ENCODE measurements at places on chromosomes 11 and 22.

DNA sequence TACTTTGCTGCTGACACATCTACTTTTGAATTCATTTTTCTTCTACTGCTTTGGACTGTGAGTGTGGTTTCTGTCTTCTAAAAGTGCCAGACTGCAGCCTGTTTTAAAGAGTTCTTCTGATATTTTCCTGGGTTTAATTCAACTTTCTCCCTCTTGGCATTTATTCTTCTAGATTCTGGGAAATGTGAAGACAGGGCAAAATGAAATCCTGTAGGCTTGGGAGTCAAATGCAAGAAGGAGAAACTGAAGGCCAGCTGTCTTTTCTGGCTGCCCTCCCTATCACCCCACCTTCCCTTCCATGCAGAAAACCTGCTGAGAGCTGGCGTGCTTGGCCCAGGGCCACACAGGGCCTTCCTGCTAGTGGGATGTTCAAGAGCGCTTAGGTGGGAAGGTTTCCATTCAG, 7.6 kb downstream of the ZNF70 start:
- no peak for DNase-seq

DNA sequence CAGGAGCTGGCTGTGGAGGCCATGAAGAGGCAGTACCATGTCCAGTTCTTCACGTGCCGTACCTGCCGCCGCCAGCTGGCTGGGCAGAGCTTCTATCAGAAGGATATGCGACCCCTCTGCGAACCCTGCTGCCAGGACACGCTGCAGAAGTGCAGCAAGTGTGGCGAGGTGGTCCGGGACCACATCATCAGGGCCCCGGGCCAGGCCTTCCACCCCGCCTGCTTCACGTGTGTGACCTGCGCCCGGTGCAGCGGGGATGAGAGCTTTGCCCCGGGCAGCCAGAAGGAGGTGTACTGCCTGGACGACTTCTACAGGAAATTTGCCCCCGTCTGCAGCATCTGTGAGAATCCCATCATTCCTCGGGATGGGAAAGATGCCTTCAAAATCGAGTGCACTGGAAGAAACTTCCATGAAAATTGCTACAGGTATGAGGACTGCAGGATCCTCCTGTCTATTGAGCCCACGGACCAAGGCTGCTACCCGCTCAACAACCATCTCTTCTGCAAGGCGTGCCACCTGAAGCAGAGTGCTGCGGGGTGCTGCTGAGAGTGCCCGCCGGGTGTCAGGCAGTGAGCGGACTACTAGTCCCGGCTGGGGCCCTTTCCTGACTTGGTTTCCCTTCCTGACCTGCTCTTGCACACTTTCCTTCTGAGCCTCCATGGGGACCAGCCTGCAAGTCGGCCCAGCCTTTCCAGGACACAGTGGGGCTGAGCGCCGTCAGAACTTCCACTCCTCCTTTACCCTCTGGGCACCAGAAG, 22.0 kb upstream of the PHF21A start:
- no peak for DNase-seq

GRCh38 chr11:62137276-62137861, 13.6 kb downstream of the INCENP start:
- no peak for DNase-seq

DNA sequence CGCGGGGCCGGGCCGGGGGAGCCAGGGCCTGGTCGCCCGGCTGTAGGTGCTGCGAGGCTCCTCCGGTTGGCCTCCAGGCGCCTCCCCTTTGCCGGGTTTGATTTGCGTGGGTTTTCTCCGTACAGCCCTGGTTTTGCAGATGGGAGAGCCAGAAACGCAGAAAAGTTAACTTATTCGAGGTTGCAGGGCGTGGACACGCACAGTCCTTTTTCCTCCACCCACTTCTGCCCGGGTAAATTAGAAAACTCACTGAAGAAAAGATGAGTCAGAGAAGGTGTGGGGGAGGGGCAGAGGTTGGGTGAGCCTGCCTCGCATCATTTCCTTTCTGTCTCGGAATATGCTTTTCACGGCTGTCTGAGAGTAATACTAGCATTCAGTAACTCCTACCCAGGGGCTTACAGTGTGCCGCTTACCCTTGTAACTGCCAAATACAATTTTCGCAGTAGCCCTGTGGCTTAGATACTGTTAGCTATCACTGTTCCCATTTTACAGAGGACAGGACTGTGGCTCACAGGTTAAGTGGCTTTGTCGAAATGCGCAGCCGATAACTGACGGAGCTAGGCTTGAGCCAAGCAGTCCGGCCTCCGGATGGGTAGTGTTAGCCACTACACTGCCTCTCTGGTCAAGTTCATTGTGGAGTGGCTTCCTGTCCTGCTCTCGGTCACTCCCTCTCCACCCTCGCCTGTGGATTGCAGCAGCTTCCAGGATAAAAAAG, 812 bp downstream of the FADD start:
- peak; percentile 42 for DNase-seq

DNA sequence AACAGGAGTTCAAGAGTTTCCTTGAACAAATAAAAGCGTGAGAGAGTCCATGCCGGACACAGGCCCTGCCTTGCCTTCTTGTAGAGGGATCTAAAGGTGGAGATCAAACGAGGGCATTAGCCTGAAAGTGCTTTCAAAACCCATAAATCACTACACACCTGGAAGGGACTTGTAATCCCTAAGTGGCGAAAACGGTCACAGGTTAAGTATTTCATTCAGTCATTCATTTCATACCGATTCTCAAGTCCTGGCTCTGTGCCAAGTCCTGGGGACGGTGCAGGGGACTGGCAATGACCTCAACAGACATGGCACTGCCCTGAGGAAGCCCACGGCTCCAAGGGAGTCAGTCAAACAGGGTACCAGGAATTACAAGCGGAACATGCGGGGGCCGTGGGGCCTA, 26.6 kb downstream of the ELFN2 start:
- no peak for DNase-seq

GRCh38 chr22:27603800-27604144, 197.8 kb downstream of the MN1 start:
- DNase-seq, result no peak

GRCh38 chr22:41856469-41856868, 23.6 kb downstream of the SREBF2 start:
- DNase-seq, result no peak

- peak; percentile 24 for DNase-seq
Measured at GRCh38 chr11:133955945-133956421, 785 bp downstream of the IGSF9B start.

DNA sequence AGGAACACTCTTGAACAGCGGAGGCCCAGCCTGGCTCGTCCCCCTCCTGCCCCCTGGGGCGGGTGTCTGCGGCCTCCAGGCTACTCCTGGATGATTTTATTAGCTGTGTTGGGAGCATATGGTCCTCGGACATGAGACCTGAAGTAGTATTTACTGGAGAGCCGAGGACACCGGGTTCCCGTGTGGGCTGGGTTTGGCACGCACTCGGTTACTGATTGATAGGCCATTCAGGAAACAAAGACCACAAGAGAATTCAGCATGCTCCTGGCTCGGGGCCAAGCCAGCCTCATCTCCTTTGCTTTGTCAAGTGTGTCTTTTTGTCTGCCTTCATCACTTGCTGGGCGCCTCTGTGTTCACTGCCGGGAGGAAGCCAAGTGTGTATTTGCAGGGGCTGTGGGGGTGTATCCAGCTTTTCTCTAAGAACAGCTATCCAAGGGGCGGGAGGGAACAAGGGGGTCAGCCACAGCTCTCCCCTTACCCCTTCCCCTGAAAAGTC, 9.7 kb downstream of the FXYD2 start:
- peak; percentile 90 for DNase-seq

- DNase-seq, result no peak
Measured at GRCh38 chr22:27875951-27876350, 43.1 kb downstream of the PITPNB start.

DNA sequence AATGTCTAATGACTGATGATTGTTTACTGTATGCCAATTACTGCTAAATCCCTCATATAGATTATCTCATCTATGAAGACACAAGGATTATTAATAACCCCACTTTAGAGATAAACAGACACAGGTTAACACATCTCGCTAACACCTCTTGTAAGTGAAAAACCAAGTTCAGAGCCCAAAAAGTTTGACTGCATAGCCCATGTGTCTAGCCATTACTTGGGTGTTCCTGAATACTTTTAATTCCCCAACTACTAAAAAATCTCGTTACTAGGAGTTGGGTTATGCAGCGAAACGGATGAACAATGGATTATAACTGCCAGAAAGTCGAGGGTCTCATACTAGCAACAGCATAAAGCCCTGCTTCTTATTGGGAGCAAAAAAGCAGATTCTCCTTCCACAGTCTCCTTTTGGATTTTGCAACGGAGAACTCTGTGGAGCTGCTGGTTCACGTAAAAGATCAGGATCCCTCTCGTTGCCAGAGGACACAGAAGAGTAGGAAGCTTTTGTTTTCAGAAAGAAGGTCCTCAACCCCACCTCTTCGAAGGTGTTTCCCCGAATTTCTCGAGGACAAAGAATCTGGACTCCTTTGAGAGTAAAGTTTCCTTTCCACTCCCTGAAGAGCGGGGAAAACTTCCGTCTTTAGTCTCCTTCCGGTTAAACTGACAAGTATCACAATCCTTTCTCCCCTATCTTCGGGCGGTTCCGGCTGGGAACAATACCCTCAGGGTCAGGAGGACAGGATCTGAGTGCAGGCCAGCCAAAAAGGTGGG, 979 bp downstream of the ZBED5 start:
- peak; percentile 49 for DNase-seq

DNA sequence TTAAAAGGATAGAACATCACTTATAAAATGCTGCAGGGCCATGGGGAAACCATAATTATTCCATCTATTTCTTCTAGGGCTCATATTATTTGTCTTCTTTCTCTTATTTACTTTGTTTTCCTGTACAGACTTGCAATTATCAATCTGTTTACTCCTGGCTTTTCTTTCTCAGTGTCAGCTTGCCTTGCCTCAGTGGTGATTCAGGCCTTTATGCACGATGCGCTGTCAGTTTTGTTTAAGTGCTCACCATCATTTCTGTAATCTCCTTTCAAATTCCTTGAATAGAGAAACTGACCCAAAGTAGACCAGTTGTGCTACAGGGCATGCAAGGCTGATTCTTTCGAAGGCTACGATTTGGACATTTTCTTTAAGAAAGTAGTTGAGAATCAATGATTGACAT, 4.7 kb downstream of the PDHX start:
- no peak for DNase-seq

DNA sequence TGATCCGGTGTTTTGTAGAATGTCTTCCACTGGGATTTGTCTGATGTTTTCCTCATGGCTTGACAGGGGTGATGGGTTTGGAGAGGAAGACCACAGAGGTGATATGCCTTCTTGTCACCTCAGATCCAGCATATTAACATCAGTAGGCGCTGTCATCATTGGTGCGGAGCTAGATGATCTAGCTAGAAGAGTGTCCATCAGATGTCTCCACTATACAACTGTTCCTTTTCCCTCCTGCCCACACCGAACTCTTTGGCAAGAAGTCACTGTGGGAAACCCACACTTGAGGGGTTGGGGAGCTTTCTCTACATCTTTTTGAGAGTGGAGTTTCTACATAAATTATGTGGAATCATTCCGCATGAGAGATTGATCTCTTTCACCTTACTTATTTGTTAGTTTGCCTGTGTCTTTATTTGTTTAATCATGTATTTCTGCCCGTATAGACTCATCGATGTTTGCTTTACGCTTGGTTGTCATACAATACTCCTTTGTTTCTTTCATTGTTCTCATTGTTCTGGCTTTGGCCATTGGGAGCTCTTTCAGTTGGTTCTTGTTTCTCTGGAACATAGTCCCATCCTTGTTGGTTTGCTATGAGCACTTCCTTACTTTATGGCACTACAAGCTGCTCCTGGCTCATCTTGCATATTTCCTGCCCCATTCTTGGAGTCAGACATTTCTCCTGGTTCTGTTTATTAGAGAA, 1420.3 kb downstream of the BRD1 start:
- DNase-seq, result no peak

- DNase-seq, result no peak
Measured at GRCh38 chr11:73325036-73325981, 17.2 kb downstream of the ARHGEF17 start.

GRCh38 chr22:39476664-39477063, 19.9 kb downstream of the MGAT3 start:
- DNase-seq, result no peak

GRCh38 chr11:112129656-112130055, 34.2 kb downstream of the IL18 start:
- DNase-seq, result no peak

- no peak for DNase-seq
Measured at GRCh38 chr22:47067911-47068625, 305.6 kb downstream of the TBC1D22A start.

GRCh38 chr11:111406589-111406988, 27.5 kb upstream of the POU2AF1 start:
- DNase-seq, result no peak

DNA sequence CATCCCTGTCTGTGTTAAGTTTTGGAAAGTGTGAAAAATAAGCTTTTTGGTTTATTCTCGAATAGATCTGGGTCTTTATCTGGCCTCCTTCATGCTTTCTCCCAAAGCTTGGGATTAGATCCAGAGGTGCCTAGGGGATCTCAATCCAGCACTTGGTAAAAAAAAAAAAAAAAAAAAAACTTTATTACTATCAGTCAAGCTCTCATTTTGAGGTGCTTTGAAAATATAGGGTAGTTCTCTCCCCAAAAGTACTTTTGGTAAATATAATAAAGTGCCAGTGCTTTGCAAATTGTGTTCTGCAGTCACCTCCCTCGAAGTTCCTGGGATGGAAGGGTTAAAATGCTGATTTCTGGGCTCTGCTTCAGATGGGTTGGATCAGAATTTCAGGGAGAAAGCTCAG, 15.5 kb upstream of the CEP295 start:
- no peak for DNase-seq

DNA sequence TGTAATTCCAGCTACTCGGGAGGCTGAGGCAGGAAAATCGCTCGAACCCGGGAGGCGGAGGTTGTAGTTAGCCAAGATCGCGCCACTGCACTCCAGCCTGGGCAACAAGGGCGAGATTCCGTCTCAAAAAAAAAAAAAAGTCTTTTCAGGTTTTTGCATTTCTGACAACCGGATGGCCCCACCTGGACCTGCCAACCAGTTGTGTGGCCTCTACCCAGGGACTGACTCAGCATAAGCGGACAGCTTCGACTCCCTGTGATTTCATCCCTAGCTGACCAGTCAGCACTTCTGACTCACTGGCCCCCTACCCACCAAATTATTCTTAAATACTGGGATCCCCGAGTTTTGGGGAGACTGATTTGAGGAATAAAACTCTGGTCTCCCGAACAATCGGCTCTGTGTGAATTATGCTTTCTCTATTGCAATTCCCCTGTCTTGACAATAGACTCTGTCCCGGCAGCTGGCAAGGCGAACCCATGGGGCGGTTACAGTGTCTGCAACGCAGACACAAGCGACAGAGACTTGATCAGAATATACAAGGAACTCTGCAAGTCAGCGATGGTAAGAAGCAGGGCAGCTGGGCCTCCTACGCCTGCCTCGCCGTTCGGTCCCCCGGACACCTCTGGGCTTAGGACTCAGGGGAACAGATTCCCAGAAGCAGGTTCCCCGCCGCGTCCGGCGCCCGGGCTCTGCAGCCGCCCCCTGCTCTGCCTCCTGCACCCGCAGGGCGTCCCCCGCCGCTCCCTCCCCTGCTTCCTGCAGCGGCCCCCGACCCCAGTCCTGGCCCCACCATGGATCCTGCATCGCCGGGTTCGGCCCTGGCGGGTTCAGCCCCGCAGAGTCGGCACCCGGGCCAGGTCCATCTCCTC, 741 bp upstream of the TALDO1 start:
- DNase-seq, result peak; percentile 41

GRCh38 chr11:63766531-63767235, 1.9 kb downstream of the ZFTA start:
- DNase-seq, result no peak

GRCh38 chr22:29348041-29348440, 32.5 kb upstream of the RASL10A start:
- DNase-seq, result no peak

All from HAP-1 (cell line).